ENCODE measurements at places on chromosomes 12 and 14. TPM values are rescaled to one million over a fixed set of nuclear protein-coding genes. Genes with fewer than 3 reads are reported as not detected.

ASCL1 gene
- not detected for total RNA-seq

LMO3 gene
- total RNA-seq: 2.3 TPM

ATL1 gene
- 0.89 TPM for total RNA-seq

PRMT5 gene
- total RNA-seq: 50.2 TPM

GPR132 gene
- 1.3 TPM for total RNA-seq

CD9 gene
- 51.9 TPM for total RNA-seq

TTC9 gene
- 0.91 TPM for total RNA-seq

VRTN gene
- not detected for total RNA-seq

GLS2 gene
- total RNA-seq: 0.40 TPM

BHLHE41 gene
- total RNA-seq: 39.1 TPM

VAMP1 gene
- total RNA-seq: 3.2 TPM

FOXG1 gene
- total RNA-seq: not detected

CLEC7A gene
- 2.3 TPM for total RNA-seq

HCFC2 gene
- total RNA-seq: 8.8 TPM

TNFRSF1A gene
- 47.9 TPM for total RNA-seq

SLC10A1 gene
- total RNA-seq: not detected

WIF1 gene
- not detected for total RNA-seq

CLECL1 gene
- total RNA-seq: not detected

ASIC1 gene
- total RNA-seq: 1.6 TPM

COCH gene
- 0.51 TPM for total RNA-seq

FBXW8 gene
- total RNA-seq: 5.5 TPM

PTGER2 gene
- 0.65 TPM for total RNA-seq

RNASE3 gene
- not detected for total RNA-seq

PRPH gene
- total RNA-seq: not detected

ESPL1 gene
- 0.81 TPM for total RNA-seq

PIWIL1 gene
- not detected for total RNA-seq

RITA1 gene
- total RNA-seq: 16.3 TPM

CLEC9A gene
- total RNA-seq: not detected

TAS2R42 gene
- not detected for total RNA-seq

IAPP gene
- total RNA-seq: not detected

PTPN6 gene
- total RNA-seq: 7.2 TPM

SDR9C7 gene
- not detected for total RNA-seq

SIX1 gene
- not detected for total RNA-seq

LRP10 gene
- 50.8 TPM for total RNA-seq

LBHD2 gene
- total RNA-seq: not detected

NTF3 gene
- total RNA-seq: 1.1 TPM

MANSC4 gene
- total RNA-seq: not detected

SYCP3 gene
- not detected for total RNA-seq

PIP4P1 gene
- total RNA-seq: 18.4 TPM

IRF2BPL gene
- total RNA-seq: 38.8 TPM

SERPINA5 gene
- total RNA-seq: 2.7 TPM

DTX3 gene
- 21.7 TPM for total RNA-seq

PTHLH gene
- total RNA-seq: not detected

FAM90A1 gene
- total RNA-seq: not detected

STYX gene
- total RNA-seq: 11.8 TPM

RPL10L gene
- total RNA-seq: not detected

NXPH4 gene
- total RNA-seq: 0.70 TPM

CACNA1C gene
- 151 TPM for total RNA-seq

PLA2G1B gene
- not detected for total RNA-seq

PSMA6 gene
- total RNA-seq: 178 TPM

Measured in Right ventricle myocardium superior (tissue), 1 donor.